BJ (cell line): ENCODE measurements at places on chromosomes 11 and 22.

GRCh38 chr11:133669371-133670053 lies 137.2 kb upstream of the OPCML start:
- DNase-seq: no peak

DNA sequence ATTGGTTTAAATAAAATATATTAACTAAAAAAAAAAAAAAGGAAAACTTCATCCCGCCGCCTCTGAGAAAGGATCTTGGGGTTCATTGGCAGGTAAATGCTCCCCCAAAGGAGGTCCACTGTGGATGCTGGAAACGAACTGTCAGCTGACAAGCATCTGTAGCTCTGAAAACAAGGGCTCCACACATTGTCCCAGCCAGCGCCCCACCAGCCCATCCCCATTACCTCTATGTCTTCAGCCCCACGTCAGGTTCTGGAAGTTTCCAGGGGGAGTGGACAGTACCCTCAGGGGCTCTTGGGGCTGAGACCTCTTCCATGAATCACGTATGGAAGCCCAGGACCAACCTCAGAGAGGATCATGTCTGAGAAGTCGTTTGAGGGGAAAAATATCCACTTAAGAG lies 66.4 kb upstream of the WNT7B start:
- DNase-seq: no peak

- no peak for DNase-seq
These were observed 590.0 kb downstream of the METTL15 start for GRCh38 chr11:28697920-28698827.

GRCh38 chr11:12005476-12005875 lies 3.0 kb downstream of the DKK3 start:
- DNase-seq: peak; percentile 55

- DNase-seq: no peak
These were observed 704.0 kb downstream of the KCNA4 start for GRCh38 chr11:29312812-29313211.

DNA sequence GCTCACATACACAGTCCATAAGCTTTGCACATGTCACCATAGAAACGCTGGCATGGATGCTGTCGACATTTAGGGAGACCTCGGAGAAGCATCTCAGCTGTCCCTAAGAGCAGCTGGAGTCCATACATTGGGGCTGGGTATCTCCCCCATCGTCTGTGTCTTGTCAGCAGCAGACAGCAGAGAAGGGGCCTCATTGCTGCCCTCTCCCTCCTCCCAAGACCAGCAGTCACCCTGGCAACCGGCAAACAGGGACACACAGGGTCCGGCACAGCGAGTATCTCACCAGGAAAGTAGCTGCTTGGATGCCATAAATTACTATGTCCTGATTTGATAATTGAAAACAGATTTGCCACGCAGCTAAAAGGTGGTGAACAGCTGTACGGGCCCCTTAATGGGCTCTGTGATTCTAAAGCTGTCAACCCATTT lies 84.4 kb downstream of the CD44 start:
- peak; percentile 42 for DNase-seq

- DNase-seq: no peak
These were observed 68.8 kb downstream of the PRDM11 start for GRCh38 chr11:45215098-45215865.

DNA sequence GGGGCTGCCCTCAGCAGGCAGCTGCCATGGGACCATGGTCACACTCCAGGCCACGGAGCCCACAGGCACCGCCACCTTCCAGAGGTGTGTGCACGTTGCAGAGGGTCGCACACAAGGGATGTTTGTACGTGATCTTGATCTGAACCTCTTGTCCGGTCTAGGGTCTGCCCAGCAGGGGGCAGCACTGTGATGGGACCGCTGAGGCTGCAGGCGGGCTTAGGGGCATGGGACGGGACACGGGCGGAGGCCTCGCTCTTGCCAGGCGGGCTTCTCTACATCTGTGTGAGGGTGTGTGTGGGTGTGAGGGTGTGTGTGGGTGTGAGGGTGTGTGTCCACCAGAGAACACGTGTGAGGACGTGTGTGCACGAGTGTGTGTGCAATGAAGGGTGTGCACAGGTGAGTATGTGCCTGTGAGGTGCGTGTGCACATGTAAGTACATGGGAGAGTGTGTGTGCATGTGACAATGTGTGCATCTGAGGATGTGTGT lies 52.4 kb downstream of the CACNA1I start:
- DNase-seq: no peak

DNA sequence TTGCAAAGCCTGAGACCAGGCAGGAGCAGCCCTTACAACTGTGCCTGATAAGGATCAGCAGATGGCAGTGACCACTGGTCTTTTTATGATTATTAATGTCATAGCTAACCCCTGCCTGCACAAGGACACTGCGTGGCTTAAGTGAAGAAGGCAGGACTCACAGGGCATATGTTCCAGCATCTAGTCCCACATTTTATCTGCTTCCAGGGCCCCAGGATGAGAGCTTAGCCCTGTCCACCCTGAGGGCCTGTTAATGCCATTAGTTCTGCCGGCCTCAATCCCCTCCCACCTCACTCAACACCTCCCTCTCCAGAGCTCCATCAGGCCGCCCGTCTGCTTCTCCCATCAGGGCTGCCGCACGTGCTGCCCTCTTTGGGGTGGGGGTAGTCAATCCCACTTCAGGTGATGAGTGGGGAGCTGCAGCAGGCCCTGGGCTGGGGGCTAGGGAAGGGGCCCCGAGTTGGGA lies 33.1 kb upstream of the TSPAN18 start:
- DNase-seq: no peak

DNA sequence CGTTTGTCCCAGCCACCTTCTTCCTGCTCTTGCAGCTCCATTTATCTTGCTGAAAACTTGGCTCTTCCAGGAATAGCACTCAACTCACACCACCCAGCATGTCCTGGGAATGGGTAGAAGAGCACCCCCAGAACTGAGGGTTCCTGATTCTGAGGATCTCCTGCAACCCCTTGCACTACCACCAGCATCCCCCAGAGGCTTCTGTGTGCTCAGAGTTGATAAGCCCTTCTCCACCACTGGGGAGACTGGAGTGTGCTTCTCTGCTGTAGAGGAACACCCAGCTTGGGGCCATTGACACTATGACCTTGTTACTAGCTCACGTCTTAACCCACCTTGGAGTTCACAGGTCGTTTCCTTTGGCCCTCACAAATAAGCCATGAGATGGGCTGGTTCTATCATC lies 121.0 kb downstream of the GRIK4 start:
- DNase-seq: no peak
